Aorta (tissue), 5 donors: ENCODE measurements at places on chromosomes 4 and X. TPM values are rescaled to one million over a fixed set of nuclear protein-coding genes. Genes with fewer than 3 reads are reported as not detected.

Gene HAUS3
- polyA plus RNA-seq = 3.8 TPM

Gene TRAM1L1
- polyA plus RNA-seq = 1.3 TPM

Gene MAGT1
- 19.7 TPM for polyA plus RNA-seq

Gene NOX1
- polyA plus RNA-seq = not detected

Gene GAGE13
- not detected for polyA plus RNA-seq

Gene STK26
- 5.4 TPM for polyA plus RNA-seq
